ENCODE measurements at places on chromosomes 6 and 20.
A peak's percentile ranks its signal among the peaks of the same experiment; 100 is the strongest.

GRCh38 chr20:15144916-15145315, 807.5 kb upstream of the FLRT3 start:
- no peak for DNase-seq

DNA sequence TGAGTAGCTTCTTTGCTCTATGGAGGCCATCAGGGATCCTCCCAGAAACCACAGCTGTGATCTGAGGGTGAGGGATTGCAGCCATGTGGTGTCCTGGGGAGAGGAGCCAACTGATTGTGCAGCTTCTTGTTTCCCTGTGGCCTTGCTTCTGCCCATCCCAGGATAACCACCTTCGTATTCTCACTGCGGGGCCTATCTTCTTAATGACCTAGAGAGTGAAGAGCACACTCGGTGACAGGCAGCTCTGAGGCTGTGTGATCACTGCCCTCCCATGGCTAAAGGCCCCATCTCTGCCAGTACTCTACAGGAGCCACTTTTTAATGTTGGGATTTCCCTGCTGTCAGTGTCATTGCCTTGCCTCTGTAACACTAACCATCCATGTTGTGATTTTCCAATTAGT, 5.3 kb upstream of the RAET1L start:
- DNase-seq = no peak

GRCh38 chr20:47660983-47661700, 124.1 kb downstream of the SULF2 start:
- no peak for DNase-seq

DNA sequence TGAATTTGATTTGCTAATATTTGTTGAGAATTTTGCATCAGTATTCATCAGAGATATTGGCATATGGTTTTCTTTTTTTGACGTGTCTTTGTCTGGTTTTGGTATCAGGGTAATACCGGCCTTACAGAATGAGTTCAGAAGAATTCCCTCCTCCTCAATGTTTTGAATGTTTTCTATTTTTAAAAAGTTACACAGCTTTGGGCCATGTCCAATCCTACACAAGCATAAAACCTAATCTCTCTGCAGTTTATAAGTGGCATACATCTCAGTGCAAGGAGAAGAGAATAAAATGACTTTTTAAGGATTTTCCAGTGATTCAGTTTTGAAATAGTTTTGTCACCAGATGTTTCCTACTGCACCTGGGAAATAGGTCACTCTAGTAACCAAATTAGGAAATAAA, 185.5 kb downstream of the COL12A1 start:
- DNase-seq = no peak

DNA sequence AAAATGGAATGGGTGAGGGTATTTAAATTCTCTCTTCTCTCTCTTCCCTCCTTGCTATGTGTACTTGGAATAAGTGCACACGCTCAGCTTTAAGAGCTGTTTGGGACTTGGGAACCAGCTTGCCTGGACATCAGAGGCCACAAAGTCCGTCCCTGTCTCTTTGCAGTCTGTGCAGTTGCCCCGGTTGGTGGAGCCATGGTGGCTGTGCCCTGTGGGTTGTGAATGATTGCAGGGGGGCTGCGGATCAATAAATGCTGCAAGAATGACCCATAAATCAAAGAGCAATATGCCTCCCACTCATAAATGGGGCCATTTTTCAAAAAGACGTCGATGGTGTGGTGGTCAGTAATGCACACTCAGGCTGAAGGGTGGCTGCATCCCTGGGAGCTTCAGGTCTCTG, 135.1 kb upstream of the CST7 start:
- DNase-seq = no peak

DNA sequence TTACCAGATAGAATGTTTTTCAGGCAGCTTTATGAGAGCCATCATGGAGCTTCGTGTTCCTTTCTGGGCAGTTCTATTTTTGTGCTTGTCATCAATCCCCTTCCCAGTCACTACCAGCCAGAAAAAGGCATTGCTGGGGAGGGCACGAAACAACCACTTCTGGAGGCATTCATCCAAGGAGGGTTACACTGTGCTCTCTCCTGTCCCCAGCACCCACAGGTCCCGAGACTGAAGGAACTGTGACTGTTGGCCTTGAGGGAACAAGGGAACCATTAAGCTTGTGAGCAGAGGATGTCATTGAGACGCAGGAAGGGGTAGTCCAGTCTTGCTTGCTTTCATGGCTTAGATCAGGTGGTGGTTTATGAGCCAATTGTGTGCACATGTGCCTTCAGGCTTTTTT, 20.1 kb upstream of the ENPP5 start:
- DNase-seq = no peak

GRCh38 chr20:51237791-51238190, 214.9 kb upstream of the KCNG1 start:
- no peak for DNase-seq

- no peak for DNase-seq
Observed at GRCh38 chr6:133681891-133682290, 207.0 kb upstream of the TCF21 start.

GRCh38 chr20:48012401-48012974, 227.2 kb upstream of the SULF2 start:
- no peak for DNase-seq

DNA sequence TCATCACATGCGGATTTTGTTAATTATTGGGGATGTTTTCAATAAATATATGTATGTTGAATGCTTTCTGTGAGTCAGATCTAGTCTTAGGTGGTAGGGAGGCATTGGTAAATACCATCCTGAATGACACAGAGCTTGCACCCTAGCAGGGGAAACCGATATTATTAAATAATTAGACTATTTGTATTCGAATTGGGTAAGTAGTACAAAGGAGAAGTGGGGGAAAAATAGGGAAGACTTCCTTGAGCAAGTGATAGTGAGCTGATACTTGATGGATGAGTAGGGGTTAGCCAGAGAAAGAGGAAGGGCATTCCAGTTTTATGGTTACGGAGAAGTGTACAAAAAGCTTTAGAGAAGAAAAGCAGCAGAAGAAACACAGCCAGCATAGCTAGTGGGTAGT, 1.5 kb downstream of the RIOK1 start:
- no peak for DNase-seq

- no peak for DNase-seq
Observed at GRCh38 chr6:168221000-168221399, 98.6 kb downstream of the DACT2 start.

DNA sequence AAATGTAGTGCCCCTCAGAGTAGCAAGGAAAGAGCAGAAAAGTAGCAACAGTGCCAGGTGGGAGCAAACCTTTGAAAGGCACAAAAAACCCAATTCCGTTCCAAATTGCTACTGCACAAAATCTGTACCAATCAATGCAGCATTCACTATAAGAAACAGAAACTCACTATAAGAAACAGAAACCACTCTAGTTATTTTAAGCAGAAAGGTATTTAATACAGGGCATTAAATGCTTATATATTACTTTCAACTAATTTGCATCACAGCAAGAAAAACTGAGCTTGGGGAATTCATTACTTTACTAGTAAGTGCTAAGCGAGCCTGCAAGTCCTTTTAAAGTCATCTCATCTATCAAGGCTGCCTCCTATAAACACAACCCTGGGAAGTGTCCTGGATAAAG, 116.5 kb upstream of the OLIG3 start:
- DNase-seq = no peak

DNA sequence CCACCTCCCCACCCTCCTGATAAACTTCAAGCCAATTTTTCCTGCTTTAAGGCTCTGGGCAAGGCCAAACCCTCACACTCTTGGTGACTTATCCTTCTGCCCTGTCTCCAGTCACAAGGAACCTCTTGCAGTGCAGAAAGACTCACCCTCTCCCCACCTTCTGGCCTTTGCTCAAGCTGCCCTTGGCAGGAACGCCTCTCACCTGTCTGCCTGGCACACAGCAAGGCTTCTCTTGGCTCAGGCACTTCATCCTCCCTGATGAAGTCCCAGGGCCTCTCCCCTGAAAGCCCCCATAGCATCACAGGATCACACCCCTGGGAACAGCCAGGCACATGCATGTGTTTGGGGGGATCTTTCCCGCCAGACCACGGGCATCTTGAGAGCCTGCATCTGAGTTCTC, 68.8 kb upstream of the NNAT start:
- no peak for DNase-seq

- no peak for DNase-seq
Observed at GRCh38 chr6:138971601-138972000, 16.5 kb downstream of the REPS1 start.

GRCh38 chr6:106549521-106549920, 79.8 kb downstream of the RTN4IP1 start:
- no peak for DNase-seq

- DNase-seq = no peak
Observed at GRCh38 chr6:27556406-27556805, 83.5 kb upstream of the ZNF184 start.

GRCh38 chr6:168711666-168712300, 270.8 kb downstream of the SMOC2 start:
- DNase-seq = no peak

GRCh38 chr6:1228754-1229191, 83.1 kb upstream of the FOXQ1 start:
- no peak for DNase-seq

- DNase-seq = peak; percentile 55
Observed at GRCh38 chr6:139030228-139030963, 1.9 kb downstream of the ABRACL start.

- no peak for DNase-seq
Observed at GRCh38 chr6:166156942-166157341, 10.7 kb downstream of the TBXT start.

GRCh38 chr6:6858533-6858982, 249.2 kb upstream of the RREB1 start:
- no peak for DNase-seq

DNA sequence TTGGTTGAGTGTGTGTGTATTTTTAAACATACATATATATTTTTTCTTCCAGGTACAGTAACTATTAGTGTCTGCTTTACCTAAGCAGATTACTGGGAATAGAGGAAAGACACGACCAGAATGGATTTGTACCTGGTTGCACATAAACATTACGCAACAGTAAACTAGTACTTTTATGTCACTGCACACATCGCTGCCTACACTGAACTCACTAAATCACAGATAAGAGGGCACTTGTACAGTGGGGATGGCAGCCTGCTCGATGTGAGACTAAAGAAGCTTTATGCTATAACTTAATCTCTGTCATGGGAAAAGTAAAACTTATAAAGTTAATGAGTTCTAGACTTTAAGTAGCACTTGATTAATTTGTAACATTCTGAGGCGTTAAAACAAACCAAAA, 89.5 kb upstream of the SIM1 start:
- no peak for DNase-seq

GRCh38 chr6:135438907-135439535, 58.5 kb downstream of the AHI1 start:
- peak; percentile 27 for DNase-seq

DNA sequence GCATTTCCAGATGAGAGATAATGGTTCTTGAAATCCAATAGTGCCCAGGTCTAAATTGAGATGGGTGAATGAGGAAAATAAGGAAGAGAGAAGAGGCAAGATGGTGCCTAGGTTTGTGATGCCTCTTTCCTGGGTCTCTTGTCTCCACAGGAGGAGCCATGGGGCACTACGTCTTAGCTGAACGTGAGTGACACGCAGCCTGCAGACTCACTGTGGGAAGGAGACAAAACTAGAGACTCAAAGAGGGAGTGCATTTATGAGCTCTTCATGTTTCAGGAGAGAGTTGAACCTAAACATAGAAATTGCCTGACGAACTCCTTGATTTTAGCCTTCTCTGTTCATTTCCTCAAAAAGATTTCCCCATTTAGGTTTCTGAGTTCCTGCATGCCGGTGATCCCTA, 6.8 kb downstream of the HFE start:
- DNase-seq = no peak

DNA sequence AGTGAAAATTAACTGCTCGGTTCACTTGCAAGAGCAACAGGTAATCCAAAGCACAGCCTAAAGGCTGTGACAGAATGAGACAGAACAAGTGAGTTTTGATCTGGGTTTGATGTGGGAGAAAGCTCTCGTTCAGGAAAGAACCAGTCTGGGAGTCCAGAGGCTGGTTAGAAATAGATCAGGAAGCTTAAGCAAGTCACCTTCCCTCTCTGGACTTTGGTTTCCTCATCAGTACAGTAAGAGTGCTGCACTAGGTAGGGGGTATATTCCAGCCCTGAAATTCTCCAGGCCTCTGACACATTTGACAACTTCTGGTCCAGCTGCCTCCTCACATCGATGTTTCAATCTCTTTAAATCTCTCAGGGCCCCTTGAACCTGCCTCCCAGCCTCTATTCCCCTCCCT, 33.7 kb upstream of the MDGA1 start:
- DNase-seq = no peak

DNA sequence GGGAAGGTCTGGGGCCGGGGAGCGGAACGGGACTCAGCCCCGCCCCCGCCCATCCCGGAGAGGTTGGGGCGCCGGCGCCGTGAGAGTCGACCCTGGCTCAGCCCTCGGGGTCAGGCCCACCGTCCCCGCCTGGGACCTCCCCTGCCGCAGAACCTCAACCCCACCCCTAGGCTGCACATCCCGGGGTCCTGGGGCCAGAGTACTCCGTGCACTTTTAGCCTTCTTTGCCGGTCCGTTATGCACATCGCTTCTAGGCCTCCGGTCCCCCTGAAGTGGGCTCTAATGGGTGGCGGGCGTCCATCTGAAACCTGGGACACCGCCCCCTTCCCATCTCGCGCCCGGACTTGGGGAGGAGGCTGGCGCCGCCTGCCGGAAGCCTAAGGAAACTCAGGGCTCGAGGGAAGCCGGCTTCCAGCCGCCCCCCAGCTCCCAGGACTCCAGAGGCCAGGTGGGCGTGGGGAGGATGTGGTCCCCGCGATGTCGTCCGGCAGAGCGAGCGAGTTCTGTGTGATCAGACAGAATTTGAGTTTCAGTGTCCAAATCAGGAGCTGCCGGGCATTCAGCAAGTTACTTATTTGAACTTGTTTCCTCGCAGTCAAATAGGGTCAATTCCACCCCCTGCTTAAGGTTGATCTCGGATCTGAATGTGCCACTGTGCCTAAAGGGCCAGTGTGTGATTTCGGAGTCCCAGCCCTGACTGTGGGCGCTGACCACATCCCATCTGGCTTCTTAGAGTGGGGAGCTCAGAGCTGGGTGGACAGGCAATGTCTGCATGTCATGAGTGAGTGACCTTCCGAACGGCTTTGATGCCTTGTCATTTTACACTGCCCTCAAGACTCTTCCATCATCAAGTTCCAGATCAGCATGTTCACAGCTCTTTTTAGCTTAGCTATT, 47.6 kb downstream of the CPXM1 start:
- peak; percentile 67 for DNase-seq
